ENCODE measurements at places on chromosomes 12 and 14.

DNA sequence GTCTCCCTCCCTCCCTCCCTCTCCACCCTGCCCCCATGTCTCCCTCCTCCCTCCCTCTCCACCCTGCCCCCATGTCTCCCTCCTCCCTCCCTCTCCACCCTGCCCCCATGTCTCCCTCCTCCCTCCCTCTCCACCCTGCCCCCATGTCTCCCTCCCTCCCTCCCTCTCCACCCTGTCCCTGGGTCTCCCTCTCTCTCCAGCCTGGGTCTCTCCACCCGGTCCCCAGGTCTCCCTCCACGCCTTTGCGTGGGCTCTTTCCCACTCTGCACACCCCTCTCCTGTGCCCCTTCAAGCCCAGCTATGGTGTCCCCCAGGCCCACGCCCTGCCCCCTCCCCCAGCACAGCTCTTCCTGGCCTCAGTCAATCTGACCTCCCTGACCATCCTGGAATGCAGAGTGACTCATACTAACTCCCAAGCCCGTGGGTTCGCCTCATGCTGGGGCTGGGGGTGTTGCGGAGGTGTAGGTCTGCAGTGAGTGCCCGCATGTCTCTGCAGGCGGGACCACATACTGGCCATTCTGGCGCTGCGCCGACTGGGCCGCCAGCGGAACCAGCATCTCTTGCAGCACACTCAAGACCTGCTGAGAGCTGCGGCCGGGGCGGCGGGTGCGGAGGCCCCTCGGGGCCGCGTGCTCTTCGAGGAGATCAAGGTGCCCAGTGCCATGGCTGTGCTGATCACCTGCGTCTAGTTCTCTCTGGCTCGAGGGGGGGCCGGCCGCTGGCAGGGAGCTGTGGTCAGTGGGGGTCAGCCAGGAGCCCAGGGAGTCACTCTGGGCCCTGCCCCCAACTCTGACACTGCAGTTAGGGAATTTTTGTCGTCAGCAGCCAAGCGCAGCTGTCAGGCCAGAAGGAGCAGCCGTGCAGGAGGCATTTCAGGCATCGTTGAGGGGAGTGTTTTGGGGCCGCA is 13.5 kb upstream of the TNFAIP2 start:
- DNase-seq, result no peak

GRCh38 chr12:116425256-116426193 is 133.7 kb upstream of the MAP1LC3B2 start:
- no peak for DNase-seq

GRCh38 chr12:1357171-1357570 is 237.2 kb downstream of the FBXL14 start:
- DNase-seq, result no peak

DNA sequence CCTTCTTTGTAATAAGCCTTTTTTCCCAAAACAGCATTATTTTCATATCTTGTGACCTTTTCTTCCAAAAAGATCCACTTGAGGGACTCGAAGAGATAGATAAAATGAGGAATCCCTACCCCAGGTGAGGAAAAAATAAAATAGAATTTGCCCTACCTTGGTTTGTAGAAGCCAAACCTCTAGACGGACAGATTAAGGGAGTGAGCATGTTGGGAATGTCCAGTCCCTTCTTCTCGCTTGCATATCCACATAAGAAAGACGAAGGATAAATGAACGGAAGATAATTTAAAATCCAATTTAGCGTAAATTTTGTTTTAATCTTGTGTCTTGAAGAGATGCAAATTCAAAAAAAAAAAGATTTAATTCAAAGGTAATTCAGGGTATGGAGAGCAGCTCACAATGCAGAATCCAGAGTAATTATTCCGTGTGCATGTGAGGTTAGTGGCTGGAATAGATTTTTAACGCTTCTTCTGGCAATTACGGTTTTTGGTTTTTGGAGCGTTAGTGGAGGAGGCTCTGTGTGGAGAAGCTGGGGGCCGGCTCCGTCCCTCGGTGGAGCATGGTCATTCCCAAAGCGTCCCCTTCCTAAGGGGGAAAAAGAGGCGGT is 1.5 kb downstream of the GRIN2B start:
- DNase-seq, result no peak

DNA sequence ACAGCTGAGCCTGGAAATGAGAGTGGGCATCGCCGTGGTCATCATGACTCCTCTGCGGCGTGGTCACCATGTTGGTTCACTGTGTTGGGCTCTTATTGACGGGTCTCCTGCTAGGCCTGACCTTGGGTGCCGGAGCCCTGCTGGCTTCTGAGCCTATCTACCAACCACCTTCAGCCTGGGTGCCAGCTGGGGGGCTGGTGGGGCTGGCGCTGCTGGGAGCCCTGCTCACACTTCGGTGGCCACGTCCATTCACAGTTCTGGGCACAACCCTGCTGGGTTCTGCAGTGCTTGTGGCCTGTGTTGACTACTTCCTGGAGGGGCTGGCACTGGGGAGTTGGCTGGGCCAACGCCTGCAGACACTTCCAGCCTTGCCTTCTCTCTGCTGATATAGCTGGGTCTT is 3.7 kb upstream of the DNAJC14 start:
- no peak for DNase-seq

- DNase-seq, result no peak
These were observed 86.3 kb upstream of the TMTC2 start for GRCh38 chr12:82600379-82600778.

- DNase-seq, result no peak
These were observed 45.4 kb downstream of the RPH3A start for GRCh38 chr12:112836736-112837628.

DNA sequence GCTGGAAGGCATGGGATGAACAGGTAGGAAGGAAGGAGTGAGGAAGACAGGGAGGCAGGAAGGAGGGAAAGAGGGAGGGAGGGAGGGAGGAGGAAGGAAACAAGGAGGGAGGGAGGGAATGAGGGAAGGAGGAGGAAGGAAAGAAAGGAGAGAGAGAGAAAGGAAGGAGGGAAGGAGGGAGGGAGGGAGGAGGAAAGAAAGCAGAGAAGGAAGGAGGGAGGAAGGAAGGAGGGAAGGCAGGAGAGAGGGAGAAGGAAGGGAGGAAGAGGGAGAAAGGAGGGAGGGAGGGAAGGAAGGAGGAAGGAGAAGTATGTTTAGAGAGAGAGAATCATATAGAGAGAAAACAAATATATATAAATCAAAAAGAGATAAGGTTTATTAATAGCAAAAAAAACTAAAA is 175.9 kb upstream of the FOXN3 start:
- no peak for DNase-seq

GRCh38 chr12:47863985-47864384 is 40.8 kb downstream of the VDR start:
- DNase-seq, result no peak

DNA sequence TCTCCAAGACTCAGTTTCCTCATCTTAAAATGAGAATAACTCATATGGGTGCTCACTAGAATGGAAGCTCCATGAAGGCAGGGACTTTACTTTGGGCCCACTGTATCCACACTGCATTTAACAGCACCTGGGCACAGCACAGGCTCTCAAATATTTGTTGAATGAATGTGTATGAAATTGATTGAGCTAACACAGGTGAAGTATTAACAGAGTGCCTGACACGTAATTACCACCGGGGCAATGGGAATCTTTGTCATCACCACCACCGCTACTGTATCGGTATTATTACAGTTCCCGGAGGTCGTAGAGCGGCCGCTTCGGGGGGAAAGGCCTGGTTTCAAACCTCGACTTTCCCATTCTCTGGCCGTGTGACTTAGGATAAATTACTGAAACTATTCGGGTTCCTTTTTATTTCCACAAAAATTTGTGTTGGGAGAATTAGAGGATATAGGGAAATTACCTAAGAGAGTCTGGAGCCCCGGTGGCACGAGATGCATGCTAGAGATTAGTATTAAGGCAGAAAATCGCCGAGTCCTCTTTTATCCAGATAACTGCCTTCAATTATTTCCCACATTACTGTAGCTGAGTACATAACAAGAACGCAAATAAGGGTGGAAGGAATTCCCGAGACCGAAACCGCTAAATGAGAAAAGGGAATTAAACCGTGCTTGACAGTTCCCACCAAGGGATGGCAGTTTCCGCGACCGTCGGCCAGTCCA is 1.0 kb upstream of the RIC8B start:
- DNase-seq, result no peak

GRCh38 chr14:104318558-104319490 is 180.4 kb downstream of the KIF26A start:
- no peak for DNase-seq

GRCh38 chr12:89236237-89236636 is 116.1 kb downstream of the DUSP6 start:
- no peak for DNase-seq

- DNase-seq, result no peak
These were observed 315.8 kb downstream of the ZFP36L1 start for GRCh38 chr14:68477110-68477455.

- no peak for DNase-seq
These were observed 10.6 kb downstream of the GPR33 start for GRCh38 chr14:31477248-31477647.

DNA sequence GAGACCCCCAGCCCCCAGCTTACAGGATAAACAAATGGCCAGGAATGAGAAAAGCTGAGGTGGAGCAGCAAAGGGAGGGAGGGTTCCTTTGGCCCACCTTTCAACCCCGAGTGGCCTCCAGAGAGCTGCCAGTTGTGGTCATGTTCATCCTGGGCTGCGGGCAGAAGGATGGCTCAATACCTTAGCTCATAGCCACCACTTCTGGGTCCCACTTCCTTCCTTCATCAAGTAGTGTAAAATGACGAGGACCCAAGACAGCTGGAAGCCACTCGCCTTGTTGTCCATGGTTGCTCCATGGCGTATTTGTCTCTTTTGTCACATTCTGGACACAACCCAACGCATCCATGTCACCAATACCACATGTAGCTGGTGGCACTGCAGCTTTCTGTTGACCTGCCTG is 24.2 kb downstream of the CRACR2A start:
- DNase-seq, result peak; percentile 13

DNA sequence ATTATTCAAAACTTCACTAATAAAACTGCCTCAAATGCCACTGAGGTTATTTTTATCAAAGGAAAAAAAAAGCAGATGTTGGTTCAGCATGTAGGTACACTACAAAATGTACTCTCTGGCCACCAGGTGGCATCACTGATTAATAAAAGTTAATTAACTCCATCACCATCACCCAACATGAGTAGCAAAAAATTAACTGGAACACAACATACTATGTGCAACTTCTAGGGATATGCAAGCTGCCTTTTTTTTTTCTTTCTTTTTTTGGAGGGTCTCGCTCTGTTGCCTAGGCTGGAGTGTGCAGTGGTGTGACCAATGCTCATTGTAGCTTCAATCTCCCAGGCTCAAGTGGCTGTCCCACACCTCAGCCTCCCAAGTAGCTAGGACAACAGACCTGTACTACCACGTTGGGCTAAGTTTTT is 43.8 kb upstream of the NR2C1 start:
- DNase-seq, result peak; percentile 76

DNA sequence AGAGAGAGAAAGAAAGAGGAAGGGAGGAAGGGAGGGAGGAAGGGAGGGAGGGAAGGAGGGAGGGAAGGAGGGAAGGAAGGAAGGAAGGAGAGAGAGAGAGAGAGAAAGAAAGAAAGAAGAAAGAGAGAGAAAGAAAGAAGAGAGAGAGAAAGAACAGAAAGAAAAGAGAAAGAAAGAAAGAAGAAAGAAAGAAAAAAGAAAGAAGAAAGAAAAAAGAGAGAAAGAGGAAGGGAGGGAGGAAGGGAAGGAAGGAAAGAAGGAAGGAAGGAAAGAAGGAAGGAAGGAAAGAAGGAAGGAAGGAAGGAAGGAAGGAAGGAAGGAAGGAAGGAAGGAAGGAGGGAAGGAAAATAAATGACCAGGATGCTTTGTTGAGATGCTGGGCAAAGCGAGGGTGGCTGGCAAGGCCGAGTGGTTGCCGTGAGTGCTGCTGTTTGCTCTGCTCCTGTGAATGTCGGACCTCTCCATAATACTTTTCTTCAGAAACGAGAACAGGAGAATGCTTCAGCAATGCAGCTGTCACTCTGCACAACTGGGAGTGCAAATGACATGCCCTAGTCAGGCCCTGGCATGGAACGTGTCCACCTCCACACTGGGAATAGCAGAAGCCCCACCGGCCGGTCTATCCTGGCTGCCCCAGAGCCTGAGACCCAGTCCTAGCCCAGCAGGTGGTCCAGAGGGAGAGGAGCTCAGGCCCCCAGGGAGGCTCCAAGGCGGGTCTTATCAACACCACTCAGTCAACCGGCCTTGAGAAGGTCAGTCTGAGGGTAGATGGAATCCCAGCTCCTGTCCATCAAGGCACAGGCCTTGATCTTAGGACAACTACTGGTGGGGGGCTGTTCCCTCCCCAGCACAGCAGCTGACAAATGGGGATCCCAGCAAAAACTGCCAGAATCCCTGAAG is 25.1 kb upstream of the EIF5 start:
- DNase-seq, result no peak

DNA sequence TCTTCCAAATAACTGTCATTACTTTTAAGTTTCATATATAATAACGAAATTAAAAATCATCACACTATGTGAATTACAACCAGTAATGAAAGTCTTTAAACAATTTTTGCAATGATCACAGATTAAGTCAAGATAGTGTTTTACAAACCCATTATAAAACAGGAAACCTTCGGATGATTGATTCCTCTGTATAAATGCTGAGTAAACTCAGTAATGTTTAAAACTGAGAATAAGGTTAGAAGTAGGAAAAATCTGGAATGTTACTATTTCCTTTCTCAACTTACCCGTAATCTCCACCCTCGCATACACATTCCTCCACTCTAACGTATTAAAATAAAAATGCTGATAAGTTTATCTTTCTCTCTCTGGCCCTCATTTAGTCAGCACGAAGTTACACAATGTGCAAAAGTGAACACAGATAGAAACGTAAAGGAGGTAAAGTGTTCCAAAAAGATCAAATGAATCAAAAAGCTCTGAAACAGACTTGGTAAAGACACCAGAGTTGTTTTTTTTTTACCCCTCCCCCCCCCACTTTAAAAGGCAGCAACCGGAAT is 1.6 kb downstream of the ZFC3H1 start:
- no peak for DNase-seq

GRCh38 chr14:55092341-55092740 is 36.7 kb upstream of the LGALS3 start:
- DNase-seq, result no peak

GRCh38 chr14:103527408-103528145 is 1.4 kb upstream of the TRMT61A start:
- DNase-seq, result no peak

GRCh38 chr12:89299931-89300330 is 52.4 kb downstream of the DUSP6 start:
- DNase-seq, result no peak

DNA sequence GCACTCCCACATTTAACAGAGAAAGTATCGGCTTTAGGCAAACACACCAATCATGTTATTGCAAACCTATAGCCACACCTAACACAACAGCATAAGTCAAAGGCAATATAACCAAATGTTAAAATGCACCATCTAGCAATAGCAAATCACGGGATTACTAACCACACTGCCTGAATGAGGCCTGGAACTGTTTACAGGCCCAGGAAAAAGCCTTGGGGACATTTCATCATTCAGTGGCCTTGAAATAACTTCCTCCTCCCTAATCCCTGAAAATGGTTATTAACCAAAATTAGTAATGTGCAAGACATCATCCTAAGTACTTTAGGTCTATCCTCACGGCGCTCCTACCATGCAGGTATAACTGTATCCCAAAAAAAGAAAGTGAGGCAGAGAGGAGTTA is 2.3 kb downstream of the GALC start:
- no peak for DNase-seq

DNA sequence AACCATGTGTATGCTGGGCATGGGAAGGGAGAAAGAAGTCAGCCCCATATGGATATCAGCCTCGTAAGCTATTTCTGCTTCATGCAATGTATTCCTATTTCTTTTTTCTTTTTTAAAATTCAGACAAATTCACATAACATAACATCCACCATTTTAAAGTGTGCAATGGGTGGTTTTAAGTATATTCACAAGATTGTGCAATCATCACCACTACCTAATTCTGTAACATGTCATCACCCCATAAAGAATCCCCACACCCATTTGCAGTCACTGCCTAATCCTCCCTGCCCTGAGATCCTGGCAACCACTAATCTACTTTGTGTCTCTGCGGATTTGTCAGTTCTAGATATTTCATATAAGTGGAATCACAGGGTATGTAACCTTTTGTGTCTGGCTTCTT is 9.5 kb downstream of the POMT2 start:
- DNase-seq, result no peak

All from CD4-positive, alpha-beta T cell treated with Interleukin-6 for 4 hours (primary cell).